ENCODE measurements at places on chromosomes 5 and 9.

DNA sequence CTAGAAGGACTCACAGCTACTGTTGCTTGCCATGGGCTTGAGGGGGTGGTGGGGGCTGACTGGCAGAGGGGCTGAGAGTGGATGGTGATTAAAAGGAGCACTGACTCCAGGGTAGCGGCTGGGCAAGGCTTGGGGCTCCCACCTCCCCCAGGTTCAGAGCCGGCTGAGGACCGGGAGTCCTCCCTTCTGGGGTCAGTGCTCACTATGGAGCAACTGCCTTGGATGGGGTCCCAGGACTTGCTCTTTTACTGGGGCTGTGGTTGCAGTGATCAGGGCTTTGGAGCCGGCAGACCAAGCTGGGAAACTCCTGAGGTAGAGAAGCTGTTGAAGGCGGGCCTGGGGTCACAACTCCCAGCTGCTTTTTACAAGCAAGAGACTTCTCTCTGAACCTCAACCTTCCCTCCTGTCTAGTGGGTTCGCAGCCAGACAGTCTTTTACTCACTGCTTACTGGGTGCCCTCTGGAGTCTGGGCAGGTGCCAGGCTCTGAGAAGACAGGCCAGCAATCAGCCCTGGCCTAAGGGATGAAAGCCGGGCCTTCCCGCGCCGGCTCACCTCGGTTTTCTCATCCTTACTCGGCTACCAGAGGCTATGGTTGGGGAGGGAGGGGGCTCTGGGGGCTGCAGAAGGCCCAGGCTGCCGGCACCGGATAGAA, 795 bp upstream of the ASS1 start:
- DNase-seq = no peak

GRCh38 chr5:122942164-122942914, 94.2 kb downstream of the PPIC start:
- DNase-seq = peak; percentile 56

DNA sequence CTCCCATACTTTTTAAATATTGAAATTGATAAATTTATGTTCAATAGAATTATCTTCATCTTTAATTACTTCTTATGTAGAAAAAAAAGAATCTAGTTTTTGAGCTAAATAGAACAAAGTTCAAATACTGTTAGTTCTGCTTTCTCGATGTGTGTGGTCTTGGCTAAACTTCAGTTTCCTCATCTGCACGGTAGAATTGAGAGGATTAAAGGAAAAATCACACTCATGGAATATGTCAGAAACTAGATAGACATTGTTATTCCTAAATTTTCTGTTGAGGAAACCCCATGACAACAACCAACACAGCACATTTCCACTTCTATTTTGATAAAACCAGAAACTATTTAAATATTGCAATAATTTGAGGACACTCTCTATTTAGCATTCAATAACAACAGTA, 100.3 kb downstream of the MUSK start:
- no peak for DNase-seq

DNA sequence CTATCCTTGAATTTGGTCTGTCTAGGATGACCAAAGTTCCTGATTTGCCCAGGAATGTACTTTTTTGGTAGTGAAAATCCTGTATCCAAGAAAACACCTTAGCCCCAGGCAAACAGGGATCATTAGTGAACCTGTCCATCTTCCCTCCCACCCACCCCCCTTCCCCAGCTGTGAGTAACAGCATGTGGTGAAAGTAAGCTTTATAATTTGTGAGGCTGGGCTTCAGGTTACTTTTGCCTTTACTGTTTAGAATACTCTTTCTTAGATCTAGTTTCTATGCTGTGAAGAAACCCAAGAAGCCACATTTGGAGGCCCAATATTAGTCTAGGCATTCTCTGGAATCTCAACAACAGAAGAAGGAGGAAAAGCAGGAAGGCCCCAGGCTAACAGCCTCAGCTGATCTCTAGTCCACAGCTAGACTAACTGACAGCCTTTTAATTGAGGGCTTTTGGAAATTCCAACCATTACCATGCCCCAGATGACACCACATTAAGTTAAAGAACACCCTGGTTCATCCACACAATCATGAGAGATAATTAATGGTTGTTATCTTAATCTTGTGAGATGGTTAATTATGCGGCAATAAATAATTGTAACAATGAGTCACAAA, 703.0 kb upstream of the NUDT12 start:
- DNase-seq = no peak

GRCh38 chr5:132714456-132715307, 22.7 kb downstream of the KIF3A start:
- no peak for DNase-seq

DNA sequence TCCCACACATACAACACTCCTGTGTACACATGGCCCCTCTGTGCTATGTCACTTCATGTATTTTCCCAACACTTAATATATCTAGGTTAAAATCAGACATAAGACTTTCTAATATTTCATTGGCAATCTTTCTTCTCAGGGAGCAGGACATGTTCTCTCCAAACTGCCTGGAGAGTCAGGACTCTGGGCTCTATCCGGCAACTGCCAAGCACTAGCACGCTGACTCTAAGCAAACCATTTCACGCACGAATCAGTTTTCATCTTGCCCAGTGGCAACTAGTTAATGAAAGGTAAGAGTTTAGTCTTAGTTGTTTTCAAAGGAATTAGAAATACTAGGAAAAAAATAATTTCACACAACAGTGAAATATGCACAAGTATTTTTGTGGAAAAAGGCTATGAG, 124.8 kb downstream of the NFIB start:
- no peak for DNase-seq

- DNase-seq = peak; percentile 31
Observed at GRCh38 chr5:149162401-149163084, 21.2 kb downstream of the ABLIM3 start.

DNA sequence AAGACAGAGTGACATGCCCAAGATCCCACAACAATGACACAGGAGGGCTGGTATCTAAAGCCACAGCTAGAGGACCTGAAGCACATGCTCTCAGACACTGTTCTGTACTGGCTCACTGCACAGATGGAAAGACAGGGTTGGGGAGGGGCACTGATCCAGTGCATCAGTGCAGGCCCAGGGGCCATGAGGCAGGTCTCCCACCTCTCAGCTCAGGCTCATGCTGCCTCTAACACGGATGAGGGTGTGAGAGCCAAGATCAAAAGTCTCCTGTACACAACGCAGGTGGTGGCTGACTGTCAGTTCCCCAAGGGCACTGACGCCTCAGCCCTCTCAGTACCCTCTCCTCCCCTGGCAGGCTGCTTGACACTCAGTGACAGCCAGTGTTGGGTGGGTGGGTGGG, 10.9 kb downstream of the RAPGEF1 start:
- no peak for DNase-seq

GRCh38 chr5:137743031-137743640, 7.2 kb upstream of the KLHL3 start:
- peak; percentile 72 for DNase-seq

DNA sequence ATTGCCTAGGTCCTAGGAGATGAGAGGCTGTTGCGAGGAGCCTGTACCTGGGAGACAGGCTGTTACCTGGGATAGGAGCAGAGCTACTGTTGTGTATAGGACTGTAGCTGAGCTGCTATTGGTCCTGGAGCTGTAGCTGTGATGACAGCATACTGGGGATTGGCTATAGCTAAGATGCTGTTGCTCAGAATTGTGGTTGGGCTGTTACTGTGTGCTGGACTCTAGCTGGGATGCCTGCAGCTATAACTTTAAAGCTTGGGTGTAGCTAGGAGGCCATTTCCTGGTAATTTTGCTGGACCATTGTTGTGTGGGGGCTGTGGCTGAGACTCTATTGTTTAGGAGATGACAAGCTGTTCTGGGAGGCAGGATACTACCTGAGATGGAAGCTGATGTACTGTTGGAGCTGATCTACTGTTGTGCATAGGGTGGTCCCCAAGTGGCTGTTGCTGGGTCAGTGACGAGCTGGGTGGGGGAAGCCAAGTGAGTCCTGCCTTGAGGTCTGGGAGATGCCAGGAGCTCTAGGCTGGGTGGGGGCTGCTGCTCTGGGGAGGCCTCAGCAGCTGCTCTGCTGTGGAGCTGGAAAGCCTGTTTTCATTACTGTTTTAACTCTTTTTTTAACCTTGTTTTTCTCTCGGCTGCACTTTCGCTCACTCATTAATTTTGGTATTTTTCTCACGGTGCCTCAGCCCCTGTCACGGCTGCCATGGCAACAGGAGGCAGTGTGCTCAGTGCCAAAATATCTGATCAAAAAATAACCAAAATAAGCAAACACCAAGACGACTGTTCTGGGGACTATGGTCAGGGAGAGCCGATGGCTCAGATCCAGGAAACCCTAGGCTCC, 3.0 kb upstream of the PCDH1 start:
- DNase-seq = no peak

DNA sequence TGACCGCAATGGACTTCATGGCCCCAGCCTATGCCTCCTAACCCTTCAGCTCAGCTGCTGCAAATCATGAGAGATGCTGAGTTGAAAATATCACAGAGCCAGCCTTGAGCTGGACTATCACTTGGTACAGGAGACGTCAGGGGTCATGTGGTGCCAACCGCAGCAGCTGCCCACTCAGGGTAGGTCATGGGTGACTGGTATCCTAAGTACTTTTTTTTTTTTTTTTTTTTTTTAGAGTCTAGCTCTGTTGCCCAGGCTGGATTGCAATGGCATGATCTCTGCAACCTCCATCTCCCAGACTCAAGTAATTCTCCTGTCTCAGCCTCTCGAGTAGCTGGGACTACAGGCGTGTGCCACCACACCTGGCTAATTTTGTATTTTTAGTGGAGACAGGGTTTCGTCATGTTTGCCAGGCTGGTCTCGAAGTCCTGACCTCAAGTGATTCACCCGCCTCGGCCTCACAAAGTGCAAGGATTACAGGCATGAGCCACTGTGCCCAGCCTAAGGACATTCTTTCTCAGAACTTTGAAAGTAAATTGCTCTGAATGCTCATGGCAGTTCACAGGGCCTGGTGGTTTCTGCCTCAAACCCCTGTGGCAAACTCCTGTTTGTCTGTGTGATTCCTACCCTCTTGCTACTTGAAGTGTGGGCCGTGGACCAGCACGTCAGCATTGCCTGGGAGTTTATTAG, 21.3 kb downstream of the WWC1 start:
- DNase-seq = peak; percentile 52

DNA sequence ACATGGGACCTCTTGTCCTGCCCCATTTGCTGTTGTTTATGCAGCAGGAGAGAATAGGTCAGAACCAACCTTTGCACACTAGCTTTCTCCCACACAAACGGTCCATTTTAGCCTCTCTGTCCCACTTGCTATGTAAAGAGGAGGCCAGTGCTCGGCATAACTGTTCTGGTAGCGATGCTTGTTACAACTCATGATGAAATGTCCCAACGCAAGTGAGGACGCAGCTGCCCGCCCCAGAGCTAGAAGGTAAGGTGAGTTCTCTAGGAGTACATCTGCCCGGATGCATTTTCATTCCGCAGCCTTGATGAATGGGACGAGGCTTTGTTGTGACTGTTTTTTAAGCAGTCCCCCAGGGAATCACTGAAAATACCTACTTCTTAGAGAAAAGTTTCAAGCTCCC, 14.1 kb downstream of the S1PR3 start:
- no peak for DNase-seq

- no peak for DNase-seq
Observed at GRCh38 chr5:169344629-169345028, 43.7 kb upstream of the SLIT3 start.

GRCh38 chr5:157266286-157267007, 524 bp downstream of the CYFIP2 start:
- DNase-seq = no peak

- DNase-seq = no peak
Observed at GRCh38 chr9:19938990-19939733, 150.3 kb upstream of the SLC24A2 start.

All from EL (cell line).